ENCODE measurements at places on chromosomes 5 and 9. TPM values are rescaled to one million over a fixed set of nuclear protein-coding genes. Genes with fewer than 3 reads are reported as not detected.

GARNL3 gene
- total RNA-seq, result 11.8 TPM

ADGRV1 gene
- 23.2 TPM for total RNA-seq

DNA sequence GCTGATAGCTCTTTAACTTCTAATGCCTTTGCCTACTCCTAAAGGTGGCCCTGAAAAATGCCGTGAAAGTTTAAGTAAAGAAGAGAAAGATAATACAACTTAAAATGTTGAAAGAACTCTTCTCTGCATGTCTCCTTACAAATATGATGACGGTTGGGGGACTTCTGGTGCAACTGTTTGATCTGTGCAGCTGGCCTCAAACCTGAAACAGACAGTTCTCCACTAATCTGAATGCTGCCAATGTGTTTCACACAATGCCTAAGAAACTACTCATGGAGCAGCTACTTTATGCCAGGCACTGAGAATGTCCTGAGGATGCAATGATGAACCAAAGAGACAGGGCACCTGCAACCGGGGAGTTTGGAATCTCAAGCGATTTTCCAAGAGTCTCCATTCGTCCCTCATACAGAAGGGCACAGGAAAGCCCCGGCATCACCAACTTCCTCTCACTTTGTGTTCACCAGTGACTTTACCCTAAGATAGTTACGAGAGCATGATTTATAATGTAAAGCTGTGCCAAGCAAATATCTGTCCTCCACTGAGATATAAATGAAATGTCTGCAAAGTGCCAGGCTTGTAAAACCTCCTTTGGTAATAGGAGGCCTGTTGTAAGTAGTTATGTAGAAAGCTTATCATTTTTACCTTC is 455.4 kb downstream of the SEMA5A start:
- DNase-seq, result no peak

- no peak for DNase-seq
Measured at GRCh38 chr5:24161559-24161958, 483.2 kb downstream of the CDH10 start.

RALGPS1 gene
- total RNA-seq, result 41.5 TPM
